Cerebellar cortex (tissue), 1 donor: ENCODE measurements at places on chromosomes 4 and X.

DNA sequence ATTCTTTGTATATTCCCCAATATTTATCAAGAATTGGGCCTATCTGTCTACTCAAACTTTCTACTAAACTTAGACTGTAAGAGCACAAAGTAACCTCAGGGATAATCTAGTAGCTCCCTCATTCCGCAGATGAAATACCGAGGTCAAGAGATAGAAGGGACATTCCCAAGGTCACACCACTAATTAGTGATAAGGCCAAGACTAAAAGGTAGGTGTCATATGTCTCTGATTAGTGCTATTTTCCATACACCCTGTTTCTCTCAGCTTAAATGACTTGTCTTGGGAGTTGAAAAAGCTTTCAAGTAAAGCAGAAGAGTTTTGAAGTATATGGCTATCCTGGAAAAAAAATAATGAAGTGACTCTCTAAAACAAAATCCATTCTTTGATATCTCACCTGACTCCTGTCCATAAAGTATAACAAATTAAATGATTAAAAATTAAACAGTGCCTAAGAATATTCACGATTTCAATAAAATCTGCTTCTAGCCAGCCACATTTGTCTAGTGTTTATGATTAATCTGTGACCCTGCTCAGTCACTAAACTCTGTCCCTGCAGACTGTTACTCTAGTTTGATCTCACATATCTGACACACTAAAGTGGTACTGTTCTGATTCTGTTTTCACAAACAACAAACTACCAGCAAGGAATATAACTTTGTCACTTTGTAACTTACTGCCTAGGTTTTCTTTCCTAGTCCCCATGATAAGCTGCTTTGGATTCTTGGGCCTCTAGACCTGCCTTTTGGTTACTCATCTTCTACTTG lies 10.3 kb downstream of the GPR174 start:
- DNase-seq, result no peak

GRCh38 chrX:99719140-99719539 lies 690.9 kb downstream of the PCDH19 start:
- no peak for DNase-seq

DNA sequence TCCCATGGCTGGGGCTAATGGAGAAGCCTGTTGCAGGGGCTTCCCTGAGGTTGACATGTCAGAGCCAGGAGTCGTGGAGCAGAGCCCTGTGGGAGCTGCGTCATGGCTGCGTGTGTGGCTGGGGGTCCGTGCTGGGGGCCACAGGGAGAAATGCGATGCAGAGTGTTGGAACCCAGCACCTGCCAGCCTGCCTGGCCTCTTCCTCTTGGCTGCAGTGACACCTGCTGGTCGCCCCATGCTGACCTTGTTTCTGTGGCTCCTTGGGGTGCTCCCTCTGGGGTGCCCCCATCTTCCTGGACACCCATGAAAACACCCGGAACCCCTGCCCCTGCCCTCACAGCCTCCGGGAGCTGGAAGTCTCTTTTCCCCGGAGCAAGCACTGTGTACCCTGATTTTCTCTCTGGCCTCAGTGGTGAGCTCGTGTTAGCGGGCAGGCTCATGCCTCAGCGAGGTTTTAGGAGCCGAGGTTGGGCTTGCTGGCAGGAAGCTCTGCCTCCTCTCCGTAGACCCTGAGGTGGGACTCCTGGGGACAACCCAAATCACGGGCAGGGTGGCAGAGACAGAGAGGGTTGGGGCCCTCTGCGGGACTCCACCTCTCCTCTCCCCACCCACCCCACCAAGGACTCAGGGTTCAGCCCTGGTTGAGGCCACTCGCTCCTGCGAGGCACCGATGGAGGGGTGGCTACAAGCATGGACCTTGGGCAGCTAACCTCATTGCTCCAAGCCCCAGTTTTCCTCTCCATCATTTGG lies 103.7 kb downstream of the SORCS2 start:
- no peak for DNase-seq

DNA sequence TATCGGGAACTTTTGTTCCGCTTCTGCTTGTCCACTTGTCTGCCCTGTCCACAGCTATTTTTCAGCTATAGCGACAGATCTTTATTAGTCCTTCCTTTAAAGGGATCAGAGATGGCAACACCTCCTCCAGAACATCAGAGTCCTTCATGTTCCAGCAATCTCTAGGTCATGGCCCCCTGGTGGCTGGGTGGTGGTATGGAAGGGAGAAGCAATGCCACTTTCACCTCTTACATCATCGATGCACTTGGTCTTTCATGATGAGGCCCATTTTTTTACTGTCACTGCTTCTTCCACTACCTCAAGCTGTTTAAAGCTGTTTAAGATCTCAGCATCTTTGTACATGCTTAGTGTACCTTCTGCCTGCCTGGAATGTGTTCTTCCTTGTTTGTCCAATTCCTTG lies 106.7 kb downstream of the ARHGAP6 start:
- DNase-seq, result peak; percentile 2

DNA sequence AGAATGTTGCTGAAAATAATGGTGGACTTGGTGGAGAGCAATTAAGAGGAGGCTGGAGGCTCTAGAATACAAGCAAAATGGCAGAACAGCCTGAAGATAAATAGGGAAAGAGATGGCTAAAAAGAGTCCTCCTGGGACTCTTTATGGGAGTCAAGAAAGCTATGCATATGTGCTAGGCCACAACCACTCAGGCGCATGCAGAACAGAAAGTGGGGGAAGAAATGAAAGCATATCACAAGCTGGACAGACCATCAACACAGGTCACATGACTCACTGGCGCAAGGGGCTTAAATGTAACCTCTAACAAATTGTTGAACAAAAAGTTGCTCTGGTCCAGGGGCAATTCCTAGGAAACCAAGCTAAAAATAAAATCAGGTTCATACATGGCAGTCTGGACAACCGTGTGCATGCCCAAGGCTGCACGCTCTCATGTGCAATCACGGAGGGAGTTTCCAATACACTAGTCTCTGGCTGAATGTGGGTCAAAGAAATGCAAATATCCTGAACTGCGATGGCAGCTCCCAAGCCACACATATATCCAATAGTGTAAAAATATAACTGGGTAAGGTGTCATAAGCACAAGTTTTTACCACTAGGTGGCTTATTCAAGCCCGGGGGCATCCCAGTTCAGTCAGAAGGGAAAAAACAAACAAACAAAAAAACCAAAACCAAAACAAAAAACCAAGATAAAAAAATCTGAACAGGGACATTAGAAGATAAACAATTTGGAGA lies 45.4 kb downstream of the ZNF711 start:
- DNase-seq, result no peak

DNA sequence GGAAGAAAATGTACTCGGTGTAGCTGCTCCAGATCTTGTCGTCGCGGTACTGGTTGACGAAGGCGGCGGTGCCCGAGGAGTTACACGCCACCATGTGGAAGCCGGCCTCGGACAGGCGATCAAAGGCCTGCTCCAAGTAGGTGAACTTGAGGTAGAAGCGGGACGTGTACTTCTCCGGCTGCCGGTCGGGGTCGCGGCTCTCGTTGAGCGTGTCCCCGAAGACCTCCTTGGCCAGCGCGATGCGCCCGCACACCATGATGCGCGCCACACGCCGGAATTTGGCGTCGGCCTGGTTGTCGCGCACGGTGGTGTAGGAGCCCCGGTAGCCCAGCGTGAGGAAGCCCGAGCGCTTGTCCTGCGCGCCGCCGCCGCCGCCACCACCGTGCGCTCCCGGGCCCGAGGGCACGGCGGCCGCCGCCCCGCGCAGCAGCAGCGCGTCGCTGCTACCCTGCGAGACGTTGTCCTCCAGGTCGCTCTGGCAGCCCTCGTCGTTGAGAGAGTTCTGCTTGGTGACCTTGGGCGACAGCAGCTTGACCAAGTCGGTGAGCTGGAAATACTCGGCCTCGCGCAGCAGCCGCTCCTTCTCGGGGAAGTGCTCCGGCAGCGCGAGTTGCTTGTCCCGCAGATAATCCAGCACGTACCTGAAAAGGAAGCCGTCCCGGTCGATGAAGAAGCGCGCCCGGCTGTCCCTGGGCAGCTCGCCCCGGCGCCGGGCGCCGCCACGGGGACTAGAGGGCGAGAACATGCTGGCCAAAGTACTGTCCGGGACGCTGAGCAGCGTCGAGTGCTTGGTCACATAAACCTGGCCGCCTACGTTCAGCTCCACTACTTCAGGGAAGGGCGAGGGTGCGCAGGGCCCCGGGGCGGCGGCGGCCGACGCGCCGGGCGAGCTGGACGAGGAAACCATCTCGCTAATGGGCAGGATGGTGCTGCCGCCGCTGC lies 775 bp downstream of the KCTD8 start:
- peak; percentile 73 for DNase-seq

GRCh38 chr4:152101556-152102435 lies 341.0 kb upstream of the GATB start:
- no peak for DNase-seq

DNA sequence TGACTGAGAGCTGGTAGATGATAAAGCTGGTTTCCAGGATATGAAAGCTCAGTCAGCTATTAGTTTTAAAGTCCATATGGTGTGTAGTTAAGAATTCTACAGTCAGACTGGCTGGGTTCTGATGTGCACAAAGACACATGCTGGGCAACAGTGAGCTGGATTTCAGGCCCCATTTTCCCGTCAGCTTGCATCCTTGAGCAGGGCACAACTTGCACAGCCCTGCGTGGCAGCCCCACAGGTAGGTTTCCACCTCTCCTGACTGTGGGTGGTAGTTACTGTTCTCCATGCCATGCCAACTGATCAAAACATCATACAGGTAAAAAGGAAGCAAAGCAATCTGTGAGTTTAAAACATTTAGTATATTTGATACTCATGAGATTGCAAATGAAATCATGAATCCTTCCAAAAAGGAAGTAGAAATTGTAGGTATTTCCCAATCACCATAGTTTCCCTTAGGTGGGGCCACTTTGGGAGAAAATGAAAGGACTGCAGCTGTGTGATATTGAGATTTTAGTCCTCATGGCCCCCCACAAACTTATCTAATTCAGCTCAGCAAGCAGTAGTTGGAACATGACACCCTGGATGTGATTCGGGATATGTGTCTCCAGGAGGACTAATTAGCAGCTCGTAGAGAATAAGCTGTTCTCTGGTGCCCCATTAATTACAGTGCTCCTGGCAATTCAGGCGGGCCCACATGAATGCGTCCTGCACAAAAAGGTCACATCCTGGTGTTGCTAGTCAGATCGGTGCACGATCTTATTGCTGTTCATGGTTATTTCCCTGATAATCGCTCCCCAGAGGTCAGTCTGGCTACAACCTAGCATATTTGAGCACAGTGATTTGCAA lies 42.4 kb upstream of the NOCT start:
- no peak for DNase-seq

- DNase-seq, result no peak
Measured at GRCh38 chr4:53477038-53477565, 99.7 kb downstream of the FIP1L1 start.

DNA sequence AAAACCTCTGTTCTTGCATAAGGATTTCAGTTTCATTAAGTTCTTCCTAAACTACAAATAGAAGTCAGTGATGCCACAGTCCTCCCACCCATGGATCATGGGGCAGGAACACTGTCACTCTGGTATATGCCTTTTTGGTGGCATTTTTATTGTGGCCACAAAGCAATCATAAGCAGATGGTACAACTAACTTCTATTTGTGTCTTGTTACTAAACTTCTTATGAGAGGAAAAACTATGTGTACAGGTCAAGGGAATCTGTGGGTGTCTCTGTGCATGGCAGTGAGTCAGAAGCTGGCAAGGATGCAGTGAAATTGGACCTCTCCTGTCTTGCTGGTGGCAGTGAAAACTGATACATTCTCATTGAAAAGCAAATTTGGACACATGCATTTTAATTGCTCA lies 245.0 kb upstream of the GPC4 start:
- DNase-seq, result no peak

DNA sequence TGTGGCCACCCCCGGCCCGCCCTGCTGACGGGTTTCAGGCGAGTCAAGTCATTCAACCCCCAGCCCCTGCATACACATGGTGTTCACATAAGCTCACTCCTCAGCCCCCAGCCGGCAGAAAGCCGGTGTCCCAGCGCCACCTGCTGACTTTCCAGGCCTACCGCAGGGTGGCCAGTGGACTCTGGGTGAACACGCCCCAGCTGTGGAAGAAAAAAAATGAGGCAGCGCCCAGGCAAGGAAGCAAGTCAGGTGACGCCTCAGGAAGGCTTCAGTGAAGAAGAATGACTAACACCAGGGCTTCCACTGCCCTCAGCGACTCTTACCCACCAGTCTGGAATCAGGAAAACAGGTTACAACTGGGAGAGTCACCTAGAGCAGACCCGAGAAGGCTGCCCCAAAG lies 15.8 kb downstream of the BCAP31 start:
- DNase-seq, result peak; percentile 49

GRCh38 chr4:159012381-159012780 lies 90.5 kb upstream of the RAPGEF2 start:
- DNase-seq, result no peak

DNA sequence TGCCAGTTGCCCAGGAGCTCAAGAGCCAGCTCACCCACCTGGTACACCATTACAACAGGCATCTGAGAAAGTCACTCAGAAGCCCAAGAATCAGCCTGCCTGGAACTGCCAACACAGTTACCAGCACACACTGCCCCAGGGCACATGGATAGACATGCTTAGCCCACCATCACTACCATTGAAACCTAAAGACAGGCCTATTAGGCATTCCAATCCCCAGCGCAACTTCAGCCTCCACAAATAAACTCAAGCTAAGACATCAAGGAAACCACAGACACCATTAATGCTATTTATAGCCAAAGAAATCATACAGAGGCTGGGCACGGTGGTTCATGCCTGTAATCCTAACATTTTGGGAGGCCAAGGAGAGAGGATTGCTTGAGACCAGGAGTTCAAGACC lies 42.3 kb downstream of the ATRX start:
- no peak for DNase-seq

- no peak for DNase-seq
Measured at GRCh38 chr4:65831828-65832227, 161.5 kb upstream of the EPHA5 start.

DNA sequence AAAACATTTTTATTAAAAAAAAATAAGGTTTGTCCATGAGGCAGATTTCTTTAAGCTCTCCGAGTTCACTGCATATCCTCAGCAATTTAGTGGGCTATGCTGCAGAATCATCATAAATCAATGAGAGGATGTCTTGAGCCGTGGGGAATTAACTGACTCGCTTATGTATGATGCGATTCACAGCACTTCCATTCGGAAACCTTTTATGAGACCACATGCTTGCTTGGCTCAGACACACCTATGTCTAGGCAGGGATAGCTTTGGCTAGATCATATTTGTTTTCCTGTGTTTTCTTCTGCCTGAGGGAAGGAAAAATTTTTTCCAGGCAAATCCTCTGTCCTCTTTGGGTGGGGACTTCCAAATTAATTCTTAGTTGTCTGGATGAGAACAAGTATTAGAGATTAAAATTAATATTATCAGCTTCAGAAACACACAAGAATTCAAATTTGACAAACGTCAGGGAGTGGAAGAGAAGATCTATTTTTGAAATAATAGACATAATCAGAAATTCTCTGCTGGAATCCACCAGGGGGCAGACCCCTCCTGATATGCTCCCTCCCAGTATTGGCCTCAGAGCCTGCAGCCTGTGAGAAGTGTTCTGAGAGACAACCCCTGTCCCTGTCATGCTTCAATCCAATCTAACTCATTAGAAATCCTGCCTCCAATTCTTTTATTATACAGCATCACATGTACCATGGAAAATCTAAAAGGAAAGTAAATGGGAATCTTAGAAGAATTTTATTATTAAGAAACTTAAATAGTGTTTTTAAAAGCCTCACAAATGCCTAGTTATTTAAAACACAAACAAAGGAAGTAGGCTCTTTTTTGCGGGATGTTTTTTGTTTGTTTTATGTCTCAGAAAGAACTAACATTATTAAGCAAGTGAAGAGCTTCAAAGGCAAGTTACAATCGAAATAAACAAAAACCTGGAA lies 345.1 kb upstream of the TACR3 start:
- DNase-seq, result peak; percentile 45

GRCh38 chr4:118280501-118281218 lies 72.1 kb downstream of the PRSS12 start:
- DNase-seq, result peak; percentile 90

- no peak for DNase-seq
Measured at GRCh38 chr4:65508168-65508567, 162.1 kb downstream of the EPHA5 start.
